ENCODE measurements at places on chromosomes 4 and X.

DNA sequence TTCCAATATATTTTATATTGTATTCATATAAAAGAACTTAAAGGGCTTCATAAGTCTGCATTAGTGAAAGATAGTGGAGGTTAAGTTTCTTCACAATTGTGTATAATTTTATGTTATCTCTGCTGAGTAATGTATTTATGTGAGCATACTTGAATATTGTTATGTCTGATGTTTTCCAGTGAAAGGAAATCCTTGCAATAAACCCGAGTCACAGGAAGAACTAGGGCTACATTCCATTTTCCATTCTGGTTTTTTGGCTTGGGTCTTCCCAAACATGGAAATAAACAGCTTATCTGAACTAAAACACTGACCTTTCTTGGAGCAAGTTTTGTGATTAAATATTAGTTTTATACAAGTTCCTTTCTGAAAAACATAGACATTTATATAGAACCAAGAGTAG is 231.3 kb upstream of the GPRIN3 start:
- DNase-seq: no peak

DNA sequence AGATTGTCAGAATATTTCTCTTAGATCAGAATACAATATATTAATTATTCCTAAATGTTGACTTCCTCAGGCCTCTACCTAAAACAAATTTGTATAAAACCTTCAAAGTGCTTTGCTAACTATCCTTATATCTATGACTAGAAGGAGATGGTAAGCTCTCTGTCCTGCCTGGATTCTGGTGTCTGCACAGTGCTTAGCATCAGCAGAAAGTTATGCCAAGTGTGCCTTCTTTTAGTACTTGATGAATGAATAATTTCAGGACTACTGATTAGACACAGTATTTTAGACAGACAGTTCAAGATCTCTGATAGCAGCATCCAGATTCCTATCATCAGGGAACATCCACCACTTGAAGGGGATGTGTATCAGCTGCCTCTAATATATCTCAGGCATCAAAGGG is 242.4 kb upstream of the TLL1 start:
- DNase-seq: no peak

- no peak for DNase-seq
Measured at GRCh38 chr4:3762753-3763549, 3.2 kb upstream of the ADRA2C start.

DNA sequence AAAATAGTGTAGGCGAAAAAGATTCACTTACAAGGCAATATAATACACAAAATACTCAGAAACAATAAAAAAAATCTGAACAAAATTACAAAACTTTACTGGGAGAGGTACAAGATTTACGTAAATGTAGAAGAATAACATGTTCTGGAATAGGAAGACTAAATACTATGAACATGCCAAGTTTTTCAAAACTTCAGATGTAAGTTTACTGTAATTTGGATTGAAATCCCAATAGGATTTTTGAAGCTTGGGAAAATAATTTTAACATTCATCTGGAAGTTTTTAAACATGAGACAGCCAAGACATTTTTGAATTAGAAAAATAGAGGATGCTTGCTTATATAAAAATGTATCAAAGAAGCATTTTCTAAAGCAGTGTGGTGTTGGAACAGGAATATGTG is 30.5 kb upstream of the CT83 start:
- no peak for DNase-seq

DNA sequence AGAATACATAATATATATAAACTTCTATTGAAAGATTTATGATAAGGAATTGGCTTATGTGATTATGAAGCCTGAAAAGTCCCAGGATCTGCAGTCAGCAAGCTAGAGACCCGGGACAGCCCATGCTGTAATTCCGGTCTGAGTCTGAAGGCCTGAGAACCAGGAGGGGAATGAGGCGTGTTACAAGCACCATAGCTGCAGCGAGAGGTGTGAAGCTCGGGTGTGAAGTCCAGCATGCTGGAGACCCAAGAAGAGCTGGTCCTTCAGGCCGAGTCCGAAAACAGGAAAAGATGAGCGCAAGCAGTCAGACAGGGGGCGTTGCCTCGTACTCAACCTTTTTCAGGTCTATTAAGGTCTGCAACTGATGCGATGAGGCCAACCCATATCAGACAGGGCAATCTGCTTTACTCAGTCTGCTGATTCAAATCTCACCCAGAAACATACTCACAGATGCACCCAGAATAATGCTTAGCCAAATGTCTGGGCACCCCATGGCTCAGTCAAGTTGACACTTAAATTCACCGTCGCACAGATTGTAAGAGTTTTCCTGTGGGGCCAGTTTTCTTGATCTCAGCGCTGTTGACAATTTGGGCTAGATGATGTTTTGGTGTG is 40.4 kb downstream of the SMIM20 start:
- no peak for DNase-seq
